NCI-H2029 (cell line): ENCODE measurements at places on chromosomes 3 and 15.

DNA sequence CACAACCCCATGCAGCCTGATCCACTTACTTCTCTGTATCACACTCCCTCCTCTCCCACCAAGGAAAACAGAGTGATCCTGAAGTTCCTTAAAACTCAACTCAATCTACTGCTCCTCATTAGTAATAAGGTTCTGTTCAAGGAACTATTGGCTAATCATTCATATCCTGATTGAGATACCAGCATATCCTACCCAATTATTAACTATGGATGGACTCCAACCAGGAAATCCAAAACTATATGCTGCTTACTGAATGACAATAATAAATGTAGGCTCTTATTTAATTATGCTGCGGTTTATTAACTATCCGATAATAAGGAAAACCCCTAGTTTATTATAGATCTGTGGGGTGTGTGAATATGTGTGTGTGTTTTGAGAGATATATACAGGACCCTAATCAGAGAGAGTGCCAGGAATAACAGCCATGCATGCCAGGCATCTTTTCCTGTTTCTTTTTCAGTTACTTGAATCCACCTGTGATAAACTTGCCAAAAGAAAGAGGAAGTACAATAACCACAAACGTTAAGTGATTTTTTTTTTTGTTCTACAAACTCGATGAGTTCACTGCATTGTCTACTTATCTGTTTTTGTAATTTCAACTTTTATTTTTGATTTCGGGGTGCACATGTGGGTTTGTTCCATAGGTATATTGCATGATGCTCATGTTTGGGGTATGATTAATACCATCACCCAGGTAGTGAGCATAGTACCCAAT lies 1031.7 kb upstream of the CFAP20DC start:
- no peak for DNase-seq

GRCh38 chr3:31448882-31449243 lies 83.9 kb upstream of the STT3B start:
- DNase-seq: no peak

DNA sequence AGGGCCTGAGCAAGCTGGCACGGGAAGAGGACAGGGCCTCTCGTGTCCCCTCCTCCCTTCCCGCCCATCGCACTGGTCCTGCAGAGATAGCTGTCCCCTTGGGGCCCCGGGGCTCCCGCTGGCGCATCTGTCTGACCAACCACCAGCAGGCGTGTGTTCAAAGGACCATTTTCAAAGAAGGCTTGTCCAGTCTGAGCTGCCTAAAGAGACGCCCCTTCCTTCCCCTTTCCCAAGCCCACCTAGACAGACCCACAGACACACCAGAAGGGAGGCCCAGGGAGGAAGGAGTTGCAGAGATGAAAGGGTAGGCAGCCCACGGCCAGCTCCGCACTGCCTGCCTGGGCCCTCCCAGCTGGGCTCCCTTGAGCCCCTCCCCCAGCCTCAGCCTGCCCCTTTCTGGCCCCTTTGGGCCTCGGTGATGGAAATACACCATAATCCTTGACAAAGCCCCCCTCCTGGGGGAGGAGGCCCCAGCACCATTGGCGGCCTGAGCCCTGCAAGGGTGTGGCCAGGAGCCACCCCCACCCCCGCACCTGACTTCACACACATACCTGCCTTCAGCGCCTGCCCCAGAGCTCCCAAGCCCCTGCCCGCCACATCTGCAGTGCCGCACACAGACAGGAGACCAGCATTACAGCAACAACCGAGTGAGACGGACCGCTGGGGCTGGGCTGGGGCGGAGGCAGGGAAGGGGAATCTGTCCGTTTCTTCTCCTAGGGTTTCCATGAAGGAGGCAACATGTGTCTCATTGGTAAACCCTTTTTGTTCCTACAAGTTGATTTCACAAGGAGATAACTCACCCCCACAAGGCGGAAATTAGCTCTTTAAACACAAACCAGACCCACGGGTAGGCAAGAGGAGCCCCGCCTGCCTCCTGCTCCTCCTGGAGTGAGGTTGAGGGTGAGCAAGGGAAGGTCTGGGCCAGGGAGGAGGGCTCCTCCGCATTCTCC lies at the start of gene STRA6:
STRA6 (minus strand) TSS at position 336 of the 950 bp plus-strand sequence. CDS start 520 bp downstream, outside the sequence.
- DNase-seq: no peak

GRCh38 chr3:45417930-45418847 lies 29.8 kb downstream of the LARS2 start:
- peak; percentile 95 for DNase-seq

- DNase-seq: no peak
Measured at GRCh38 chr3:133713347-133713746, 32.8 kb upstream of the TF start.

DNA sequence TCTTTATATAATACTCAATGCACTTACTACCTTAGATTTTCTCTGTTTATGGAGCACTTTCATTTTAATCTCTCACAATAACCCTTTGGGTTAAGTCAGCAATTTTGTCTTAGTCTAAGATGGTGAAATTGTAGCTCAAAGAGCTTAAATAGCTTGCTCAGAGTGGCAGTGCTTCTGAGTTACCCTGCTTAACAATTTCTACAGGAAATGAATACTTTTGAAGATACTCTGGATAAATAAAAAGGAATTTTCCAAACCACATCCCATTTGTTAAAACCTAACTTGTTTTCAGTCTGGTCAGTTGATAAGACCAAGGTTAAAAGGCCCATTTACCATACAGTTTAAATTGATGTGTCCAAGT lies 37.2 kb downstream of the HMG20A start:
- DNase-seq: no peak

DNA sequence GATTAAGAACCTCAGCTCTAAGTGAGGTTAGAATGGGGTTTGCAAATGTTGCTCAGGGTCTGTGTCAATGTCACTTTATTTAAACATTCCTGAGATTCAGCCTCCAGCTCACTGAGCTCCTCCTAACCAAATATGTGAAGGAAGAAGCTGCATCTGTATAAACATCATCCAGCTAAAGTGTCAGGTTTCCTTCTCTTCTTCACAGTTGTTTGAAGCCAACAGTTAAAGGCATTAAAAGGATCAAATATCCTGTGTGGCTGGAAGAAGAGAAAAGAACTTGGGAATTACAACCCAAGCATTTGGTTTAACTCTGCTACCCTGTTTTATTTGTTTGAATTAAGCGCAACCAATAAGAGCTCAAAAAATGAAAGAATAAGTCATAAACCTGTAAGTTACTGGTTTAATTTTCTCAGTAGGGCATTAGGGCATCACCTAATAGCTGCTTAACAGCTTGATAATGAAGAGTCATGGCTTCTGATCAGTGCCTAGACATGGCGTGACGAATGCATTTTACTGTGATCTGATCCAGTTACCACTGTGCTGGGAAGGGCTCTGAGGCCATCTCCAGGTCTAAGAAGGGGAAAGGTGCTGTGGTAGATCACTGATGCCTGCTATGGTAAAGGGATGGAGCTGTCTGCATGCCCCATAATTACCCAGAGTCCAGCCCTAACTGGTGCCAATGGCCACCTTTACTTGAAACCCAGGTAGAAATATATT lies 165.7 kb upstream of the TSC22D2 start:
- DNase-seq: no peak

GRCh38 chr3:112582244-112582874 lies 20.5 kb downstream of the SLC35A5 start:
- peak; percentile 8 for DNase-seq

GRCh38 chr3:170203457-170203856 lies 18.8 kb upstream of the PRKCI start:
- DNase-seq: no peak

GRCh38 chr15:25092661-25093060 lies 137.9 kb downstream of the SNRPN start:
- no peak for DNase-seq

GRCh38 chr15:50880651-50881114 lies 27.8 kb upstream of the AP4E1 start:
- no peak for DNase-seq

DNA sequence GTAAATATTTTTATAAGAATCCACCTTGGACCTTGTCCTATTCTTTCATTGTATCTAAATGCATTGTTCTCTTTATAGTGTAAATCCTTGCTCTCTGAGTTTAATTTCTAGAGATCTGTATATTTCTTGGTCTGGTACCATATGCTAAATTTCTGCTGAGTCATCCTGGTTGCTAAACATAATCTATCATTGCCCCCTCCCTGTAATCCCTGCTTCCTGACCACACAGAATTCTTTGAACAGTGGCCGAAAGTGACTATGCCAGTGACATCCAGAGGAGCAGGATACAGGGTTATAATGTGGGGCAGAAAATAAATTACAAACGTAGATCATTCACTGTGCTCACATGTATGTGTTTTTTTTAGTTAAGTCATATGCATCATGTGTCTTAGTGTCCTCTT lies 143.1 kb downstream of the DIPK2A start:
- no peak for DNase-seq

GRCh38 chr3:64741341-64741740 lies 53.5 kb upstream of the ADAMTS9 start:
- DNase-seq: no peak

- no peak for DNase-seq
Measured at GRCh38 chr3:107951126-107951525, 139.7 kb downstream of the CD47 start.

- no peak for DNase-seq
Measured at GRCh38 chr3:146705225-146705624, 100.1 kb upstream of the PLSCR5 start.

DNA sequence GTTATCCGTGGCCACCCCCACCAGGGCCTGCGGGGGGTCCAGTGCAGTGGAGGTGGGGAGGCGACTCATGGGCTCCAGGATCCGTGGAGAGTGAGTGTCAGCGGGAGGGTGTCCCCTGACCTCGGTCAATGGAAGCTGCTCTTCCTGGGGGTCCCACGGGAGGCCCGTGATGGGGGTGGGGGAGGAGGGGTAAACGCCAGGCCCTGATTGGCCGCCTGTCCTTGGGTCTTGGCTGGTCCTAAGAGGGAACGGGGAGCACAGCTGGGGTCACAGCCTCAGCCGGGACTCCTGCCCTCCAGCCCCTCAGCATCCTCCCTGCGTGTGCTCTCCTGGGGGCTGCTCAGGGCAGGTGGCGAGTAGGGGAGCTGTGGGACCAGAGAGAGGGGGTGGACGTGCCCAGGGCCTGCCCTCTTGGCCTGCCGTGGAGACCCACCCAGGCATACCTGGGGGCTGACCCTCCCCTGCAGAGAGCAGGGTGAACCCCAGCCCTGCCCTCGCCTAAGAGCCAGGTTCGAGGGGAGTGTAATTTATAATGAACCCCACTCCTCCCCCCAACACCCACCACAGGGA lies 184.6 kb downstream of the GOLGA6L6 start:
- DNase-seq: no peak

DNA sequence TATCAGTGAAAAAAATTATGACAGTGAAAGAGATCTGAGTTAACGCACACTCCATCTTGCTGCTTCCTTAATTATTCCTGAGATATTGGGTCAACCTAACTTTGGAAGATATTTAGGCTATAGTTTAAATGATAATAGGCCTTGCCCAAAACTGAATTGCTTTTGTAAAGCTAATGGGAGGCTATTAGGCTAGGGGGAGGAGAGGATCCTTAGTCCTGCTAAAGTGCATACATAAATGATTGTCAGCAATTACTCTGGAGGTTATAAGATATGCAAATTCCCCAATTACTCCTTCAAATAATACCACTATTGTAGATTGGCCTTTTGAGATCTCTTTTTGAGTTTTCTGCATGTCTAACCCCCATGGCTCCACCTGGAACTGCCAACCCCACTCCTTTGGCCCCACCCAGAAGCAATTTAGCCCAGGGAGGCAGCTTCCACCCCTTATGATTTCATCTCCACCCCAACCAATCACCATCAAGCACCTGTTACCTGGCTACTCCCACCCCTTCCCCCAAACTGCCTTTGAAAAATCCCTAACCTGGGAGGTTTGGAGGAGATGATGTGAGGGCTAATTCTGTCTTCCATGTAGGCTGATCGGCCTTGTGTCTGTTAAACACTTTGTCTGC lies 509.3 kb upstream of the TGFBR2 start:
- no peak for DNase-seq
